Inflammatory macrophage (primary cell): ENCODE measurements at places on chromosomes 1 and 21.

- DNase-seq, result no peak
Observed at GRCh38 chr1:211601982-211602670, 23.2 kb upstream of the SLC30A1 start.

GRCh38 chr1:197210426-197210825, 57.6 kb upstream of the CRB1 start:
- DNase-seq, result no peak

DNA sequence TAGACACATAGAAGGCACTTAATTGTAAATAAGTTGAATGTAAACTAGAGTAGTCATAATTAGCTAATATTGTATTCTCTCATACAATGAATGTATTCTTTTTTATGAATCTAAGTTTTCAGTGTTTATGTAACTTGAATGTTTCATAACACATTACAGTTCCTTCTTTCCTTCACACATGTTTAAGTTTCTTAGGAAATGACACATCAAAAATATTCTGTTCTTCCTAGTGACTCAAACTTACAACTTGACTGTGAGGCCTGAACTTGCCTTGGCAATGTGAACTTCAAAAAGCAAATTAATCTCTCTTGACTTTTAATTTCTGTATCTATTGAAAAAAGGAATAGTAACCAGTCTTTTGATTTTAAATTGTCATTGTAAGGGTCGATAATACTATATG, 700.1 kb downstream of the KCNT2 start:
- DNase-seq, result peak; percentile 82

- no peak for DNase-seq
Observed at GRCh38 chr1:7453038-7453437, 318.1 kb upstream of the VAMP3 start.

- no peak for DNase-seq
Observed at GRCh38 chr21:29481641-29482040, 182.9 kb downstream of the BACH1 start.

DNA sequence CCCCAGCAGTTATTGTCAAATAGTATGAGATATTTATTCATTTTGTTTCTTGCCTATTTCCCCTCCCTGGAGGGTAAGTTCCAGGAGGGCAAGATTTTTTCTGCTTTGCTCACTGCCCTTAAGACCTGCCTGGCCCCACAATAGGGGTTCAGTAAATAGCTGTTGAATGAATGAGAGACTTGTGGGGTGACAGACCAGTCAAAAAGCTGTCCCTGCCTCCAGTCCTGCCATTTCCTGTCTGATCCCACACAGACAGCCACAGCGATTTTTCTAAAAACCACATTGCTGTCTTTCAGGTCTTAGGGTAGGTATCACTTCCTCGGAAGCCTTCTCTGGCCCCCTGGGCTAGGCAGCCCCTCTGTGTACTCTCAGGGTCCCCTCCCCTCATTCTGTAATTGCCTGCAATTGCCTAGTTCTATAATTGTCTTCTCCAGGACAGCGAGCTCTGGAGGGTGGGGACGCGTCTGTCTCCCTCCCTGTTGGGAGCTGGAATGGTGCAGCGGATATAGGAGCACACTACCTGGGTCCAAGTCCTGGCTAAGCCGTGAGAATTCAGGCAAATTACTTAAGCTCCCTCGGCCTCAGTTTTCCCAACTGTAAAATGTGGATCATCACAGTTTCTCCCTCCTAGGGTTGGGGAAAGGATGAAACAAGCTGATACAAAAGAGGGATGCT, 1.8 kb upstream of the EXTL1 start:
- peak; percentile 13 for DNase-seq

DNA sequence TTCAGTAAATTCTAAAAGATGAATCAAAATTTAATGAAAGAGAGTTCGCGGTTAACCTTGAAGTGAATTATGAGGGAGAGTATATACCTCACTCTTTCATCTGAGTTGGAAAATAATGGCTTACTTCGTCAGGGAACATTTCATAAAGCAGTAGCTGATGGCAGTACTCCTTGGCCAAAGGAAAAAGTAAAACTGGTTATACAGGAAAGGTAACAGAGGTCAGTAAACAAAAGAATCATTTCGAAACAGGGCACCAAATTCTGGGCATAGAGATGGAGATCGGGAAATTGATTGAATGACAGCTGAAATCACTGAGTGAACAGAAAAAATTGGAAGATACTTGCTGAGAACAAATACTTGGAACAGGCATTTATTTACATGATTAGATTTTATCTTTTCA, 199.0 kb downstream of the OLFM3 start:
- no peak for DNase-seq

DNA sequence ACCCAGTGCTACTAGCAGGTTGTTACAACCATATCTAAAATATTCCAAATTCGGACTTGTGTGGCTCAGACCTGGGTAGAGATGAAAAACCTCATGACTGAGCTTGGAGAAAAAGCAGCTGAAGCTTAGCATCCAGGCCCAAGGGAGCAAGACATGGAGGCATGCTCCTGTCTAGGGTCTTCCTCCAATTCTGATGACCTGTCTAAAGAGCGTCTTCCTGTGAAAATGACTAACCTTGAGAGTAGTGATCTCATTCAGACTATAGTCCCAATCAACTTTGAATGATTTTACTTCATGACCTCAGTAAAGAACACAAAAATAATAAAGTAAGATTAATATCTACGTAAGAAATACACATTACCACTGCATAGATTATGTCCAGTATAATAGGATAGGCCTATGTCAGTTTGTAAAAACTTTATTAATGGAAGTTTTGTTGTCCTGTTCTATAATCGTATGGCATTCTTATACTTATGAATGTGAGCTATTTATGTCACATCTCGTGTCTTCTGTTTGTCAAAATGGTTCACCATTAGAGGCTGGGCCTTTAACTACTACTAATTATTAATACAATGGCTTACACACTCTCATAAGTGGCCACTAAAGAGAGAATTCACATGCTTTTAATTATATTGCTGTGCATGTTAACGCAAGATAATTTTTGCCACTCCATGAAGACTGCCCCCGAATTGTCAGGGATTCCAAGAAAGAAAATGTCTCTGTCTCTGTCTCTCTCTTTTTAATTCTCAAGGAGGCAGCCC, 201.3 kb downstream of the NCAM2 start:
- DNase-seq, result no peak

GRCh38 chr1:23425193-23425494, 596 bp upstream of the TCEA3 start:
- DNase-seq, result no peak

DNA sequence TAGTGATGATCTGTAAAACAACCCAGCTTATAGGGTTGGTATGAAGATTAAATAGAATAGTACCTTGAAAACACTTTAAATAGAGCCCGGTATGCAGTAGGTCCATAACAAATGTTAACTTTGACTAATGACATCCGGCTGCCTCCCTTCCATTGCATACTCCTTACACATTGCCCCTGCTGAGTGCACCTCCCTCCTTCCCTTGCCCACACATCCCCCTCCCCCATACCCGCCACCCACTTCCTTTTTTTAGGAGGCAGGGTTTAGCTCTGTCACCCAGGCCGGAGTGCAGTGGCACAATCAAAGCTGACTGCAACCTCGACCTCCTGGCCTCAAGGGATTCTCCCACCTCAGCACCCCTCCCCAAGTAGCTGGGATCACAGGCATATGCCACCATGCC, 24.4 kb upstream of the ZC3H12A start:
- DNase-seq, result peak; percentile 74

- no peak for DNase-seq
Observed at GRCh38 chr1:53688381-53689102, 50.4 kb downstream of the GLIS1 start.

GRCh38 chr1:39268112-39268581, 63.7 kb downstream of the MACF1 start:
- DNase-seq, result peak; percentile 41

DNA sequence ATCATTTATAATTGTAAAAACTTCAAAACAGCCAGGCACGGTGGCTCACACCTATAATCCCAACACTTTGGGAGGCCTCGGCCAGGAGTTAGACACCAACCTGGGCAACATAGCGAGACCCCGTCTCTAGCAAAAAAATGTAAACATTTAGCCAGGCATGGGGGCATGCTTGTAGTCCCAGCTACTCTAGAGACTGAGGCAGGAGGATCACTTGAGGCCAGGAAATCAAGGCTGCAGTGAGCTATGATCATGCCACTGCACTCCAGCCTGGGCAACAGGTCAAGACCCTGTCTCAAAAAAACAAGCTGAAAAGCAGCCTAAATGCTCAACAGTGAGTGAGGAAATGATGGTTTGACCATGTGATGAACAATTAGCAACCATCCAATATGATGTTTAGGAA, 7.3 kb downstream of the C1orf167 start:
- no peak for DNase-seq

GRCh38 chr1:41380195-41380594, 19.0 kb downstream of the FOXO6 start:
- DNase-seq, result no peak

DNA sequence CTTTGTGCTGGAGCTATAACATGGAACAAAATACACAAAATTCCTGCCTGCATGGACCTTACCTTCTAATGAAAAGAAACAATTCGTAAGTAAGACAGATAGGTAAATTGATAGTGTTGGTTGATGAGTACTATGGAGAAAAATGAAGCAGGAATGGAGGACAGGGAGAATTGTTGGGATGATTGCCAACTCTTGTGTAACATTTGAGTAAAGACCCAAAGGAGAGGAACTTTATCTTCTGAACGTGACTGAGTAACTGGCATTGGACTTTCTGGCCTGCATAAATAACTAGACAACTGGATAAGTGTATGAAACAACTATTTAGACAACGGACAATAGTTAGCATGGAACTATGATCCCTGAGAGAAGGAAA, 6.8 kb upstream of the EFCAB14 start:
- no peak for DNase-seq

DNA sequence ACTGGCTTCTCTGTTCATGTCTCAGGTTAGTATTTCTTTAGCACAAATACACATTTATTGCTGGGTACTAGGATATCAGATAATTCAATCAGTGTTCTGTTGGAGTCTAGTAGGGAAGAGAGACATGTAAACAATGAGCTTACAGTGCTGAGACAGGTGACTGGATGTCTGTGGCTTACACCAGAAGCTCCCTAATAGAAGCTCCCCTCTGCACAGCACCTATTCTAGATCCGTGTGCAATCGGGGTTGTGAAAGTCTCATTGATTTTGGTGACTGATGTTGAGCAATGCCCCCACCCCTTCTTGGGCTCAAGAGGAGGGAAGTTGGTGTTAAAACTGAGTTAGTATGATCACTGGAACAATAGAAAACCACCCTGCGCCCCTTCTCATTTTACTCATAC, 279.2 kb downstream of the RPS6KC1 start:
- DNase-seq, result peak; percentile 7

DNA sequence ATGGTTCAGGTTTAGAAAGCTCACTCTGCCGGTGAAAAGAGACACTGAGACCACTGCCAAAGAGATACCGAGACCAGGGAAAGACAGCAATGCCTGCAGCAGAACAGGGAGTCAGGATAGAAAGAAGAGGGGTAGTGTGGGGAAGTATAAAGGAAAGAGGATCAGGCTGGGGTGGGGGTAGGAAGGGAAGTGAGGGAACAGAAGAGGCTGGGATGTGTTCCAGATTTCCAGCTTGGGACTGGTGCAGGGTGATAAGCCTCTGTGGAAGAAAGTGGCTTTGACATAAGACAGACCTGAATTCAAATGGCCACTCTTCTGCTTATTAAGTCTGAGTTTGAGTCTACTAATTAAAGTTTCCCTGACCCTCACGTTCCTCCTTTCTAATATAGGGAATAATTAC, 105.9 kb downstream of the PIK3R3 start:
- DNase-seq, result no peak

DNA sequence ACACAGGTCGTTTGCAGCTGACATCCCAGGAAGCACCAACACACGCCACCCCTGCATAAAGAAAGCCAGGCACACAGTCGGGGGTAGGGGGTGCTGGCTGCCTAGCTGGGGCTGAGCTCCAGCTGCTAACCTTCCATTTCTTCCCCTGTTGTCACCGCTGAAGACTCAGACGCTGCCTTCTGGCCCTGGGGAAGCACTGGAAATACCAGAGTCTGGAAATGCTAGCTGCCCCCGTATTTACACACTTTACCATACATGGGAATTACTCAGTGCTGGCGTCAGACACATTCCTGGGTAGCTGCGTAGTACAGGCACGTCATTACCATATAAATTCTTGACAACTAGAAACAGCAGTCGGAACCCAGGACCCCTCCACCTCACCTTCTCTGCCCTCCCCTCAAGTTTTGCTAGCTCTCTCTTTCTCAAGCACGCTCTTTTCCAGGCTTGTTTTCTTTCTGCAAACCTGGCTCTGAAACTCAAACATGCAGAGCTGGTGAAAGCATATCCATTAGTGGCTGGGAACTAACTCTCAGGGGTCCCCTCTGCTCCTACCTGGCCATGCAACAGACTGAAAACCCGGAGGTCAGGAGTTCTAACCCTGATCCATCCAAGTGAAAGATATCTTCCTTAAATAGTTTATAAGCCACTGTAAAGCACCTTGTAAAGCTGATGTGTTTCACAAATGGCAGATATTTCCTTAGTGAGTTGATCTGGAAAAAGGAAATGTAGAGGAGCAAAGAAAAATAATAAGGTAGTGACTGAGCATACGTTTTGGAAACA, 3.3 kb downstream of the CSRP1 start:
- no peak for DNase-seq

DNA sequence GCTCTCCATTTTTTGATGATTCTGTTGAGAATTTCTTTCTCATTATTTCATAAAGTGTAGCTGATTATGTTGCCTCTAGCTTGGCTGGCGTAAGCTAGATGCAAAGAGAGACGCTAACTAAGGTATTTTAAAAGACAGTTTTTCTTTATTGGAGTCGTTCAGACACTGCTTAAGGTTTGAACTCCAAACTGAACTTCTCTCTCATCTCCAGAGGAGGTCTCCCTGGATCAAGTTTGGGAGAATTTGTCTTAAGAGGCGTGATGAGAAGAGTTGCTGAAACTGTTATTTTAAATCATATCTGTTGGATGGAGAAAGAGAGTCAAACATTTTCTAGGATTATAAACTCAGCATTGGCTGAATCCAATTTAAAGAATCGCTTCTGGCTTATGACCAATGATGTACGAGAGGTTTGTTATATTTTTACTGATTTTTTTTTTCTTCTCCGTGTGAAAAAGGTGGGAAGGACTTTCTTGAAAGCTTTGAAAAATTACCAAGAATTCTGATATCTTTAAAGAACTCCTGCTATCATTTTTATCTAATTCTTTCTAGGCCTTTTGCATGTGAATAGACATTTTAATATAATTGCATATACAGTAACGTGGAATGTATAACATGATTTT, 34.0 kb downstream of the MAP3K7CL start:
- DNase-seq, result peak; percentile 70

DNA sequence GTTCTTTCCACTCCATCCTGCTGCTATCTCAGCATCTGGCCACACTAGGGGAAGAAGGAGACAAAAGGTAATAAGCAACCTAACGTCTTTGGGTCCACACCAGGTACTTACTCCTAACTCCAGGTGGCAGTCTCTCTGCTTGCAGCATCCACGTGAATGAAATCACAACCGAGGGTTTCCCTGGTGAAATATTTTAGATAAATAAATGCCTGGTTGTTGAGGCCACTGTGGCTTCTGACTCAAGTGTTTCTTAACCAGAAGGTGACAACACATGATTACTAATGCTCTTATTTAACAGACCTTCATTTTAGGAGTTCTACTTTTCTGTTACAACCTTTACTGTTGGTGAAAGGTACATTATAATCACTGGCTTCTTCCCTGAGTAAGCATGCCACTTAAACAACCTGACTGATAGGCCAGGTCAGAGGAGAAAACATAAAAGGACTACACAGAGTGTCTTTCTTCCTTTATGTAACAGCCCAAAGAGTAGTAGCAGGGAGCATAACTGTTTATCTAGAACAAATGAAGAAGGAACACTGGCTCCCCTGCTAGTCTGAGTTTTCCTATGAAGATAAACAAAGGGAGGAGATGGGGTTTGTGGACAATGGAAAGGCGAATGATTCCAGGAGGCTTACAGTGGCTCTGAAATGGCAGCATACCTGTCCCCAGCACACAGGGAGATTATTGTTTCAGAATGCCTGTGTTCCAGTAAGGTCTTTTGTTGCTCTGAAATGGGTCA, 59.9 kb downstream of the SYT6 start:
- peak; percentile 34 for DNase-seq
